ENCODE measurements at places on chromosomes 7 and 10.
A peak's percentile ranks its signal among the peaks of the same experiment; 100 is the strongest.

DNA sequence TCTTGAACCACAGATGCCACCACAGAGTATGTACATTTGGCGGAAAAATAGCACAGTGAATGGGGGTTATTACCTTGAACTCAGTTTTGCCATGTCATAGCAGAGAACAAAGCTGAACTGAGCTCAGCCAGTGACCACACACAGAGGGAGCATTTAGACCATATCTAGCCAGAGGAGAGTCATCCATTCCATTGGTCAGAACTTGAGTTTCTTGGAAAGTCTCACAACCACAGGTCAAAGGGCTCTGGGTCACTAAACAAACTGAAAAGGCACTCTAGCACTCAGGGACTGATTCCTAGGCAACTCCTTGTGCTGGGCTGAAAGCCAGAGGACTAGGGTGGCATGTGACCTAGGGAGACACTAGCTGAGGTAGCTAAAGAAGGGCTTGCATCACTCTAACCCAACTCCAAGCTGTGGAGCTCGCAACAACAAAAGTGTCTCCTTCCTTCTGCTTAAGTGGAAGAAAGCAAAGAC is 239.7 kb upstream of the SEMA3D start:
- DNase-seq, result no peak

- DNase-seq, result peak; percentile 36
Observed at GRCh38 chr7:106216517-106216922, 68.3 kb downstream of the NAMPT start.

- DNase-seq, result no peak
Observed at GRCh38 chr7:74627661-74628411, 29.7 kb upstream of the GTF2I start.

DNA sequence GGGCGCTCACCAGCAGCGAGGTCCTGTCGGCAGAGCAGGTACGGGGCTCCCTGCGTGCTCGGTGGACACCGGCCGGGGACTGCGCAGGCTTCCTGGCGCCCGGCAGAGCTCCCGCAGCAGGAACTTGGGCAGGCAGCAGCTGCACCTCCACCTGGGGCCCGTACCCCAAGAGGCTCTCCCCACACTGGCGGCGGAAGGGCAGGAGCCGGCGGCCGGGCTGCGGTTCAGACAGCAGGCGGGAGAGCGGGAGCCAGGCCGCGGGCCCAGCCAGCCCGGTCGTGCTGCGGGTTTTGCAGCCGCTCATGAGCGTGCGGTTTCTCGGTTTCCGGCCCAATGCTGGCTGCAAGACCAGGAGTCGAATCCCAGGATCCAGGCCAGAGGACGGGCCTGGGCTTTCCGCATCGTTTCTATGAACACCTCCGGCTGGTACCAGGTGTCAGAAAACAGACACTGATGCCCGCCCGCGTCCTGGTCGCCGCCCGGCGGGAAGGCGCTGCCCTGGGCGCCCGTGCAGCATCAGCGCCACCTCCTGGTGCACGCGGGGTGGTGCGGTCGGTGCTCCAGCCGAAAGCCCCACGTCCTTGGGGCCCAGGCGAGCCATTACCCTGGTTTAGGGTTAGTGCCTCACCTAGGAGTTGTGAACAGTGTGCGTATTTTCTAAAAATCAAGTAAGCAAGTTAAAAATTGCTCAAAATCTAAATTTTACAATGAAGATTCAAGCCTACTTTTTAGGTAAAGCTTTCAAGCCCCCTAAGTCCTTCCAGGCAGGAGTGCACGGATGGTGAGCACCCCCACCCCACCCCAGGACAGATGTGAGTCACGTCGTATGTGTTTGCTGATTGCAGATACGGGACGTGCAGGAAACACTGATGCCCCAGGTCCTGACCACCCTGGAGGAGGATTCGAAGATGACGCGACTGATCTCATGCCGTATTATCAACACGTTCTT is 47.4 kb upstream of the PRKAR1B start:
- DNase-seq, result peak; percentile 54

DNA sequence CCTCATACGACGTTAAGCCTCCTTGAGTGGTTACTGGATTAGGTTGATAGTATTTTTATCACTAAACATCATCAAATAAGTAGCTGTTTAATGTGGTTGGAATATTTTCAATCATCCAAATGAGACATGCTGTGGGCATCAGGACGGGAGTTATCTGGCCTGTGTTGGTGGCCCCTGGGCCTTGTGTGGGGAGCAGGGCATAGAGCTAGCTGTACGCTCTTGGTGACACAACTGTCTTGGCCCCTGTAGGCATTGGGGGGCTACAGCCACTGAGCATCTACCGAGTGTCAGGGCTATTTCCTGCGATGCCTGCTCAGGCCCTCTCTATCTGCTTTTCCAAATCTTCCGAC is 28.3 kb downstream of the BAG3 start:
- DNase-seq, result no peak

GRCh38 chr7:116185956-116186355 is 24.4 kb upstream of the TES start:
- no peak for DNase-seq

- DNase-seq, result no peak
Observed at GRCh38 chr7:152756116-152756515, 3.4 kb upstream of the ACTR3B start.

GRCh38 chr7:129421717-129422250 is 12.4 kb upstream of the STRIP2 start:
- DNase-seq, result no peak

GRCh38 chr7:92632791-92633190 is 42.6 kb upstream of the FAM133B start:
- DNase-seq, result no peak

GRCh38 chr7:155438777-155439176 is 19.2 kb upstream of the EN2 start:
- no peak for DNase-seq

- no peak for DNase-seq
Observed at GRCh38 chr7:157016024-157016351, 5.5 kb upstream of the MNX1 start.

GRCh38 chr10:2686691-2687090 is 380.7 kb upstream of the PFKP start:
- DNase-seq, result no peak

- no peak for DNase-seq
Observed at GRCh38 chr7:141986923-141987322, 8.8 kb upstream of the MGAM start.

- DNase-seq, result no peak
Observed at GRCh38 chr7:88492153-88492552, 185.5 kb upstream of the STEAP4 start.

GRCh38 chr7:2754086-2754485 is 66.1 kb downstream of the AMZ1 start:
- no peak for DNase-seq

DNA sequence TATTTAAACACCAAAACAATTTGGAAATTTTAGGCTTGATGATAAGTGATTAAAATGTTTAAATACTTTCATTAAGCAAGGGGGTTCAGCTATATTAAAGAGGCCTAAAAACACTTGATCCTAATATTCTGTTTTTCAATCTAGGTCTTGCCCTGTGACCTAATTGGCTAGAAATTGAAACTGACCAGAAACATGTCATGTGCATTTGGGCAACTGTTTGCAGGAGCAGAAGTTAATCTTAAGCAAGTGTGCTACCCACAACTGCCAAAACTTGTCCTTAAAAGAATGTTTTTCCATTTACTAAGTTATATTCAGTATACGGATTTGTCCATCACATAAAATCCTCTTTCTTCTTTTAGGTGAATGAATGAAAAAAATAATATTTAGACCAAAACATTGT is 167.3 kb downstream of the PPP1R3A start:
- DNase-seq, result no peak

- peak; percentile 41 for DNase-seq
Observed at GRCh38 chr7:2689951-2690705, 2.1 kb downstream of the AMZ1 start.

- no peak for DNase-seq
Observed at GRCh38 chr7:18796216-18796615, 300.7 kb downstream of the HDAC9 start.

GRCh38 chr7:157418204-157419034 is 81.6 kb downstream of the DNAJB6 start:
- peak; percentile 43 for DNase-seq

DNA sequence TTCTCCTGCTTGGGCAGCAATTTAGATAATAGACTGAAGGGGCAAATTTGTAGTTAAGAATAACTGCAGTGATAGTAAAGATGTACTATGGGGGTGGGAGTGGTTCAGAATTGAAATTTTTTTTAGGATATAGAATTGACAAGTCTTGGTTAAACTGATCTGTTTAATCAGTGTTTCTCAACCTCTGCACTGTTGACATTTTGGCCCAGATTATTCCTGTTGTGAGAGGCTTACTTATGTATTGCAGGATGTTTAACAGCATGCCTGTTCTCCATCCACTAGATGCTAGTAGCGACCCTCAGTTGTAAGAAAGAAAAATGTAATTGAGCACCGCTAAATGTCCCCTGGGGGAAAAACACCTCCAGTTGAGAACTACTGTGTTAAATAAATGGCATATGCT is 176.5 kb downstream of the CCDC7 start:
- DNase-seq, result no peak

DNA sequence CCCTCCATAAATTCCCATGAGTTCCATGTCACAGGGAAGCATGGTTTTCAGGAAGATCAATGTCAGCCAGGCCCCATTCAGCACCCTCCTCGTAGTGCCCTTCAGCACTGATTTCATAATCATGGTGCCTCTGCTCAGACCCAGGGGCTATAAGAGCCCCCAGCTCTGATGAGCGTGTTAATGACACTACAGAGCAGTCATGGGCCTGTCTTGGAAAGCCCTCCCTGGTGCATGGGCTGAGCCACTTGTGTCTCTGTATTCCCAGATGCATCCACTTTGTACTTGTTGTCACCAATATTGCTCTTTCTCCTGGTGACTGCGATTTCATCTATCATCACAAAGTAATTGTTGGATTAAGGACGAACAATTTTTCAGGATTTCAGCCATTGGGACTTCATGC is 154.6 kb downstream of the ADARB2 start:
- no peak for DNase-seq

DNA sequence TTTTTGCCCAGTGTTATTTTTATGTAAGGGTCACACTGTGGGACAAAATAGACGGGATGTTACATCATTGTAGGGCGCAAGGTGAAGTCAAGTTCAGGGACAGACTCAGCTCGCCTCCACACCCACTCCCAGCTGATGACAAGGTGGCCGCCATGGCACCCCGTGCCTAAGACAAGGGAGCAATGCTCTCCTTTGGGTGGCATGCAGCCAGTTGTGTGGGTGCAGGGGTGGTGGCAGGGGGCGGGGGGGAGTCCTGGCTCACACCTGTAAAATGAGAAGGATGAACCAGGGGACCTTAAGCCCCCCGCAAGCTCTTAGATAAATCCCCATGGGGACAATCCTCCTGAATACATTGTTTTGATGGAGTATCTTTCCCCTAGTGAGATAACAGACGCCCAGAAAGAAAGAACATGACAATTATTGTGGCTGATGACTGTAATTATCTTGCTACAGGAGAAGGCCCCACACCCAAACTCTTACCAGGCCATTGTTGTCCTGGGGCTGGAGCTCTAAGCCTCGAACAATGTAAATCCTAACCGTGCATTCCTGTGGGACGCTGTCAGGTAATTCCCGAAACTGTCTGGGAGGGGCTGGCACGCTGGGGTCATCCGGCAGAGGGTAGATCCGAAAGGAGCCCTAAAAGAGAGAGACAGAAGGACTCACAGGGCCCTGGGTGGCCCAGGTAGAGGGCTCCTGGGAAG is 148.7 kb downstream of the MYOF start:
- DNase-seq, result no peak

GRCh38 chr7:32427769-32428291 is 62.4 kb downstream of the LSM5 start:
- DNase-seq, result peak; percentile 95

GRCh38 chr7:141551094-141551781 is at the start of gene AGK:
TSS of gene AGK (plus strand) at chr7:141551410. CDS start at chr7:141555467, 4,057 bp downstream.
- DNase-seq, result peak; percentile 88

DNA sequence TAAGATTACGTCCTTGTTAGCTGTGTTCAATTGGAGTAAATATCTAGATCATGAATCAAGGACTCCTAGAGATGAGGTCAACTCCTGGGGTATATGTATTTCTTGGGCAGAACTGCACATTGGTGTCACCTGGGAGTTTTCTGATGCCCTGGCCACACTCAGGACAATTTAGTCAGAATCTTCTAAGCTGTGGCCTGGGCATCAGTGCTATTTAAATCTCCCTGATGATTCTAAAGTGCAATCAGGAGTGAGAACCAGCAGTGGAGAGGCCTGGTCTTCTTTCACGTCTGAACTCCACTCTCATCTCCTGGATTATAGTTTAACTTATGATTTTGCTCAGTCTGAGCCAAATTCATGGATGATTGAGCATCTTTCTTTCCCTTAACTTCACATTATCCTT is 218.0 kb downstream of the BMPER start:
- no peak for DNase-seq

DNA sequence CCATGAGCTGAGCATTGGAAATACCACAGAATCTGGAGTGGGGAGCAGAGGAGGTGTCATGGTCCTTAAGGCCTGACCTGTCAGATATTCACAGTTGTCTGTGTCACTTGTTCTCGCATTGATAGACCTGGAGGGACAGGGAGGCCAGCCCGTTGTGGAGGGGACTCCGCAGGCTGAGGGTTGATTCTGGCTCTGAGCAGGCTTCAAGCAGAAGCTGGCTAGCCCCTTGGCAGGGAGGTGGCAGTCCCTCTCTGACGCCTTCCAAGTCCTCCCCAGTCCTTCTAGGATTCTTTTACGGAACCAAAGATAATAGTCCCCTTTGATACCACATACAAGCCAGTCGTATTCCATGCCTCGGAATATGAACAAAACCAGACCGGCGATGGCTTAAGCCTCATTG is 65.4 kb downstream of the GRK5 start:
- no peak for DNase-seq

Measured in common myeloid progenitor, CD34-positive (primary cell).